ENCODE measurements at places on chromosomes 5 and 9.
A peak's percentile ranks its signal among the peaks of the same experiment; 100 is the strongest.

DNA sequence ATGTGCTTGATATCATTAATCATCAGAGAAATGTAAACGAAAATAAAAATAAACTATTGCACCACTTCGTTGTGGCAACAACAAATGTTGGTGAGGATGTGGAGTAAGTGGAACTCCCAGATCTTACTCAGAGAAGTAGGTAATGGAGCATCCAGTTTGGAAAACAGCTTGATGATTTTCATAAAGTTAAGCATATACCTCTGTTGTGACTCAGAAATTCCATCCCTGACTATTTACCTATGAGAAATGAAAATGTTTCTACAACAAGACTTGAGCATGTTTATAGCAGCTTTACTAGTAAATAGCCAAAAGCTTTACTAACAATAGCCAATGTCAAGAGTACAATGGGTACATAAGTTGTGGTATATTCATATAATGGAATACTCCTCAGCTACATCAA is 214.7 kb upstream of the NMUR2 start:
- DNase-seq = no peak

GRCh38 chr5:73374520-73375190 is 73.9 kb downstream of the FOXD1 start:
- DNase-seq = no peak

- peak; percentile 60 for DNase-seq
These were observed 8.1 kb downstream of the TNFAIP8 start for GRCh38 chr5:119363936-119364335.

GRCh38 chr9:71120501-71121247 is 747 bp downstream of the TRPM3 start:
- no peak for DNase-seq

DNA sequence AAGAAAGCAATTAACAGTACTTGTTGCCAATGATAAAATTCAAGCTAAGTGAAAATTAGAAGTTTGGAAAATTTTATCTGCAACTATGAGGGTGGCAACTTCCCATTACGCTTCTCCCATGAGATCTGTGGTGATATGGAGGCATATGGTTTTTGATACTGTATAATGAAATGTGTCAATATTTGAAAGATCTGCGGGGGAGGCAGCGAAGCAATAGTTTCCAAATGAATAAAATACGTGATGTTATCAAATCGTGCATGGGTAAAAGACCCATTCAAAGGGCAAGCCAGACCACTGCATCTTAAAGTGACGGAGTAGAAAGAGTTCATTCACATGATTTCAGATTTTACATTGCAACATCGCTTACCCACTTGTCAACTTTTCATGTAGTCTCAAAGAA is 20.9 kb upstream of the BOD1 start:
- DNase-seq = peak; percentile 7

DNA sequence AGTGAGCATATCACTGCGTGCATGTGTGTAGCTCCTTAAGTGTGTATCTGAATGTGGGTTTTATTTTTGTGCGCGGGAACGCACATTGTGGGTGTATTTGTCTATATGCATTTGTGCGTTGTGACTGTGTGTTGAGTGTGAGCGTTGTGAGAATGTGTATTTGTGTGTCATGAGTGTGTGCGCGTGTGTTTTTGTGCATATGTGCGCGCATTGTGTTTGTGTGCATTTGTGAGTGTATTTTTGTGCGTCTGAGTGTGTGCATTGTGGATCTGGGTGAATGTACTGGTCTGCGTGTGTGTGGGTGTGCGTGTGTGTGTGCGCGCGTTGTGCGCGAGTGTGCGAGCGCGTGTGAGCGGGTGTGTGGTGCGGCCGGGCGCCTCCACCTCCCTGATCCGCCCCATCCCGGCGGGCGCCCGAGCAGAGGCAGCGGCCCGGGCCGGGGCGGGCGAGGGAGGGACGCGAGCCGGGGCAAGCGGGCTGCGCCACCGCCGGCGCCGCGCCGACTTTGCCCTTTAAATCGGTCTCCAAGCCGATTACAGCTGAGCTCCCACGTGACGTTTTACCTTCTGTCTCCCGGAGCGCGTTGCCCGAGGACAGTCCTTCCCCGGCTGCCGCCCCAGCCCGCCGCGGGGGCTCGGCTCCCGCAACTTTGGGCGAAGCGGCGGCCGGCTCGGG is at the start of gene RASGRF2:
RASGRF2 (plus strand) TSS at position 596 of the 675 bp plus-strand sequence. CDS start 376 bp downstream, outside the sequence.
- peak; percentile 58 for DNase-seq
